ENCODE measurements at places on chromosomes 6 and 20. TPM values are rescaled to one million over a fixed set of nuclear protein-coding genes. Genes with fewer than 3 reads are reported as not detected.

The RAET1L gene
- total RNA-seq: not detected

The KCNS1 gene
- 0.12 TPM for total RNA-seq

The GJA10 gene
- not detected for total RNA-seq

The MUC22 gene
- total RNA-seq: not detected

The PSORS1C1 gene
- total RNA-seq: 1.8 TPM

The TNFAIP3 gene
- total RNA-seq: 31.2 TPM

The PBOV1 gene
- not detected for total RNA-seq

The ECT2L gene
- total RNA-seq: 0.12 TPM

The C6orf163 gene
- total RNA-seq: 3.0 TPM

The C20orf96 gene
- total RNA-seq: 9.7 TPM

GRCh38 chr6:135296715-135297114 lies 115.6 kb downstream of the MYB start:
- DNase-seq: no peak

- no peak for DNase-seq
Measured at GRCh38 chr6:22970004-22970403, 400.6 kb downstream of the HDGFL1 start.

DNA sequence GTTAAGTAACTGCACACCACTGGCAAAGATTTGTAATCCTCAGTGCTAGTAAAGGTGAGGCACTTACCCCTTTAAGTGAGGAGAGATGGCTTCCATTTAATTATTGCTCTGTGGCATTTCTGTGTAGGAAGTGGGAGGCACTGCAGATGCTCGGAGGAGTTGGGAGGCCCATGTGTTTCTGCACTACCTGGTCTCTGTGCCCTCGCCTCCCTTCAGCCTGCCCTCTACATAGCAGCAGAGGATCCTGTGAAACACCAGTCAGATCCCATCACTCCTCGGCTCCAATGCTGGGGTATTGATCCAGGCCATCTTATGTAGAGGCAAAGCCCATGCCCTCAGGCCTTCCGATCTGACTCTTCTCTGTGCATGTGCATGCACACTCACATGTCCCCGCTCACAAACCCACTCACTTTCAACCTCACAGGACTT lies 67.0 kb downstream of the SLX4IP start:
- no peak for DNase-seq

DNA sequence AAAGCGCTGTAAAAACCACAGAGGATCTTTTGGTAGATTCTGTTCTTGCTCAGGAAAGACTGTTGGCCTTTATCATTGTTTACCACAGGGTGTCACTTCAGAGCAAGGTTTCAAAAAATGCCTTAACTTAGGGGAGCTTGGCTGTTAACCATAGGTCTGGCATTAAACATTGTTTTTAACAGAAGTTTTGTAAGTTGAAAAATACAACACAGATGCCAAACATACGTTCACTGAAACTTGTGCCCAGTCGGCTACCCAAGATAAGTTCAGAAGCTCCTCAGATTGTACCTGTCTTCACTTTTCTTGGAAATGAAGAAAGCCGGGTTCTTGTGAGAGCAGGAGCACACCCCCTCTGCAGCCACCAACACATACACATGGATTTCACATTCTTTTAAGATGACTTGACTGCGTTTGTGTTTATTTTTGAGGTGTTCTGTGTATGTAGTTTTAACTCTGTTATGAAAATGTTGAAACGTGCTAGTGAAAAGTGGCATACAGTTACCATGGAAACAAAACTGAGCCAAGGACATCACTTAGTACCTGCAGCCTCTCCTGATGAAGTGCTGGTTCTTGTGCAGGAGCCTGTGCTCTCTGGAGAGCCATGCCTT lies 64.9 kb downstream of the SYCP2L start:
- DNase-seq: peak; percentile 34

- DNase-seq: no peak
Measured at GRCh38 chr6:118783931-118784550, 109.9 kb upstream of the ASF1A start.

DNA sequence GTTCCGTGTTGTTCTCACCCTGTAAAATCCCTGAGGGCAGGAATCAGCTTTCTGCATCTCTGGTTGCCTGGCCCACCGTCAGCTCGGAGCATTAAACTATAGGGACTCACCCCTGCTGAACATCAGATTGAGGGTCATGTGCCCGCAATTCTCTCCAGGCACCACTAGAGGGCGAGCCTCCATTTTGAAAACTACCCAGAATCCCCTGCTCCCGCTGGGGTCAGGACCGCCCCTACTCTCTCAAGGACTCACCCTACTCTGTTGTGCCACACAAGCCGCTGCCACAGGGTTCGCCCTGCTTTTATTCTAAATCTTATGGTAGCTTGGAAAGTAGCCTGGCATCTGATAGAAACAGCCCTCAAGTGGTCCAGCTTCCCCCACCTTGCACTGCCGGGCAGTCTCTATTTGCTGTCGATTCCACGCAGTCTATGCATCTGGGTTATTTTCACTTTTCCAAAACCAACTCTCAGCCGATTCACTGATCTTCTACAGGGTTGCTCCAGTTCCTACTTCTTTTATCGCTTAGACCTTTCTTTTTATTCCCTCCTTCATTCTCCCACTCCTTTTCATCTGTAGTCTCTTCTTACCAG lies 244.1 kb upstream of the QKI start:
- DNase-seq: no peak

GRCh38 chr6:129767776-129768485 lies 58.0 kb upstream of the ARHGAP18 start:
- no peak for DNase-seq

- DNase-seq: no peak
Measured at GRCh38 chr6:137493218-137494038, 766 bp downstream of the OLIG3 start.

DNA sequence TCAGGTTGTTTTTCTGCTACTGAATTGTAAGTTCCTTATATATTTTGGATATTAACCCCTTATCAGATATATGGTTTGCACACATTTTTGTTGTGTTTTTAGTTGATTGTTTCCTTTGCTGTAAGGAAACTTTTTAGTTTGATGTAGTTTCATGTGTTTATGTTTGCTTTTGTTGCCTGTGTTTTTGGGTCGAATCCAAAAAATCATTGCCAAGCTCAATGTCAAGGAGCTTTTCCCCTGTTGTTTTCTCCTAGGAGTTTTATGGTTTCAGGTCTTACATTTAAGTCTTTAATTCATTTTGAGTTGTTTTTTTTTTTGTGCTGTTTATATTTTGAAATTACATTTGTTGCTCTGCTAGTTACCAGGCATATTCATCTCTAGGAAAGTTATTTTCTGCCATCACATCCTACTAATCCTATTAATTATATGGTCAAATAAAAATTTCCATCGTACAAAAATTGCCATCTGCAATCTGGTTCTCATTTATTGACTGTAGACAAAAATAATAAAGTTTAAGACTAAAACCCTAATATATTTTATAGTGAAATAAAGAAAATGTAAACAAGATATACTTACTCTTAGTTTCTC lies 103.8 kb upstream of the FAM184A start:
- no peak for DNase-seq

GRCh38 chr6:150267686-150268561 lies 100.9 kb upstream of the IYD start:
- no peak for DNase-seq

DNA sequence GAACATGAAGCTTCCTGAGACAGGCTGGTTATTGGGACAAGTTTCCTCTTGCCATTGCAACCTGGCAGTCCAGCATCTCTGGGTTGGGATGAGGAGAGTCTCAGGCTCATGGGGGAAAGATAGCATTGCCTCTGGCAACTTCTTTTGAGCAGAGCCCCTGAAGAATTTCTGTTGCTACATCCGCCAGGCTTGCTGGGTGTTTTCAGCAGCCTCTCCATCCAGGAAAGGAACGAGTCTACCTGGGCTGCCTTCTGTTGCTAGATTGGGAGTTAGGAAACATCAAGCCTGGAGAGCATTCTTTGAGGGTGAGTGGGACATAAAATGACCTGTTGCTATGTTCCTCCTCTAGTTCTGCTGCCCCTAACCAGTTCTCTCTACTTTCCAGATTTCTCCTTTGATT lies 313.5 kb downstream of the RFPL4B start:
- no peak for DNase-seq

DNA sequence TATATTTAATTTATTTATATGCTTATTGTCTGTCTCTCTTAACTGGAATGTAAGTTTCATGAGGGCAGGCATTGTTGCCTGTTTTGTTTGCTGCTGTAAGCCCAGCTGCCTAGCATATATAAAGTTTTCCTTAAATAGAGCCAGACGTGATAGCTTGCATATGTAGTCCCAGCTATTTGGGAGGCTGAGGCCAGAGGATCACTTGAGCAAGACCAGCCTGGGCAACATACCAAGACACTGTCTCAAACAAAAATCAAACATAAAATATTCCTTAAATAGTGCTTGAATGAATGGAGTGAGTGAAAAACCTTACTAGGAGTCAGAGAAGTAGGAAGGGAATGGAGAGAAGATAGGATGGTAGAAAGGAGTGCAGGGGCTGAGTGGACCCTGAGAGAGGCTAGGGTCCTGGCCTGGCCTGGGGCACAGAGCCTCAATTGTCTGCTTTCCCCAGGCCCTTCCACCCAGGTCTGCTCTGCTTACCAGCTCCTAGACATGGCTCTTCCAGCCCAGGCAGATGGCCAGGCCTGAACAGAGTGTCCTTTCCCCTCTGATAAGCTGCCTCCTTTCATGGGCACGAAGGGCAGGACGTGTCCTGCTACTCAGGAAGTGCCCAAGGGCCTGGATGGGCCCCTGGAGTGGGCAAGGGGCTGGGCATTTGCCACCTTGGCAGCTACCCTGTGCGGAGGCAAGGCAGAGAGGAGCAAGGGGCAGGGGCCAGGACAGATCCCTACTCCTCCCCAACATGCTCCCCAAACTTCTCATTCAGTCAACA lies 17.7 kb upstream of the BAK1 start:
- no peak for DNase-seq

DNA sequence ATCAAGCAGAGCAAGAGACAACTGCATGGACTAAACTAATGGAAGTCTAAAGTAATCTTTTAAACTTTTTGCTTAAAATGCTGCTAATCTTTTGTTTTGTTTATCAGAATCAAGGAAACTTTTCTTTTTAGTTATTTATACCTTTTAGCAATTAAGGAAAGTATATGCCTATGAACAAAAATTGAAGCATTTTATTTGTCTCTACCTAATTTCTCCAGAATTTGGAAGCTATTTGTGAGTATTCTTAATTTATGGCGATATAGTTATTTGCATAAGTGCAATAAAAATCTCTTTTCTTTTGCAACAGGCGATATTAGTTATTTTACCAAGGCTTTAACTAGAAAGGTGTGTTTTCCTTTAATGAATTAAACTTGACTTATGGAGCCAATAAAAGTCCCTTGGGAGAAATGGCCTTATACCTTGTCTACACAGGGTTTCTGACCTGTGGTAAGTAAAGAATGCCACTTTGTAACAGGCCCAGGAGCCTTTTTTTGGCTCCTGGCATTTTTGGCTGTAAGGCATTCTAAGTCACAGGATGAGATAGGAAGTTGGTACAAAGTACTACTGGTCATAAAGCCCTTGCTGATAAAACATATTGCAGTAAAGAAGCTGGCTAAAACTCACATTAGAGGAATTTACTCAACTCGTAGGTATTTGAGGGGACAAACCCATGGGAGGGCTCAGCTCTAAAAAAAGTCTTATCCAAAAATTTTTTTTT lies 37.2 kb downstream of the TMEM14A start:
- DNase-seq: no peak

DNA sequence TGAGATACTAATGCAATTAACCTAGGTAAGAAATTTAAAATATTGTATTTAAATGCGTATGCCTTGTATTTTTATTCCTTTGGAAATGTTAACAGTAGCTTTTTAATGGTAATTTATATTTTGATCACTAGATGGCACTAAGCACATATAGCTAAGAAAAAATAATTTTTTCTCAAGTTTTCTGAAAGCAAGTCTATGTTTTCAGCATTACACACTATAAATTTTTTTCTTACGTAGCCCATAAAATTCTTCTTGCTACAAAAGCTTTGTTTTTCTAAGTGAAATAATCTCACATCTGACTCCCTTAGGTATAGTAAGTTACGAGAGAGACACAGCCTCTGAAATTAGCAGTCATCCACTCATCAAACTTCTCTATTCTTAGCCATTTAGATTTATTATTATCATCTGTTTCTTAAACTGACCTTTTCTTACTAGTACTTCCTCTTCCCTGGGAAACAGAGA lies 35.7 kb downstream of the TSPYL4 start:
- no peak for DNase-seq

GRCh38 chr20:8043687-8044282 lies 24.2 kb upstream of the TMX4 start:
- DNase-seq: peak; percentile 51

- no peak for DNase-seq
Measured at GRCh38 chr6:1110941-1111349, 201.0 kb upstream of the FOXQ1 start.

- peak; percentile 16 for DNase-seq
Measured at GRCh38 chr6:127118298-127119101, at the start of gene RSPO3. RSPO3 (plus strand) TSS chr6:127118671; CDS start chr6:127119193, 522 bp downstream.

DNA sequence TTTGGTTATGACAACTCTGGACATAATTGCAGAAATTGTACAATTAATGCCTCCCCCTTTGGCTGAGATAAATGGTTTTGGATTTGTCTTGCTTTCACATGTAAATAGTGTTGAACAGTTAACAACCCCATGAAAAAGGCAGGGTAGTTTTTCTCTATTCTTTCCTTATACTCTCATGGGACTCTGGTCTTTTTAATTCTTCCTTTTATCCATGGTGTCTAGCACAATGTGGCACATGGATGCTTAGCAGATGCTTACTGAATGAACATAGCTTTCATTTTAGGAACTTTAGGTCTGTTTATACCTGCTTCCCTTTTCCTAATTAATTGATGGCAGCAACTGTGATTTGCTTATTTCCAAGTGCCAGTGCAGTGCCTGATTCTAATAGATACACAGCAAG lies 75.6 kb downstream of the NCOA3 start:
- no peak for DNase-seq

DNA sequence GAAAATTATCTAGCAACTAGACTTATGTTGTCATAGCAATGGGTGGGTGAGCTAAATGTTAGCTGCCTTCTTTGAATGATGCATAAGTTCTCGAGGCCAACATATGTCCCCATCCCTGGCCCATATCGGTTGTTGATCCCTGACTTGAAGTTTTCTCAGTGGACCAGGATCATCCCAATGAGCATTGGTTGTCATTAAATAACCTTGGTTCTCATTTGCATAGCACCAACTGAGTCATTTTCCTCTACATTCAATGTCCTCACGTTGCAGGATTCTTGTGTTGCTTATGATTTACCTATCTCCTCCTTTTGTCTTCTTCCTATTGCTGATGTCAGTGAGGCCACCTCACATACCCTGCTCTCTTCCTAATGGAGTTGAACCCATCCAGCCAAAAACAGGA lies 12.1 kb upstream of the AHCY start:
- no peak for DNase-seq

- DNase-seq: no peak
Measured at GRCh38 chr6:75268121-75268987, 16.2 kb downstream of the TMEM30A start.
